ENCODE measurements at places on chromosomes 3 and 15.

DNA sequence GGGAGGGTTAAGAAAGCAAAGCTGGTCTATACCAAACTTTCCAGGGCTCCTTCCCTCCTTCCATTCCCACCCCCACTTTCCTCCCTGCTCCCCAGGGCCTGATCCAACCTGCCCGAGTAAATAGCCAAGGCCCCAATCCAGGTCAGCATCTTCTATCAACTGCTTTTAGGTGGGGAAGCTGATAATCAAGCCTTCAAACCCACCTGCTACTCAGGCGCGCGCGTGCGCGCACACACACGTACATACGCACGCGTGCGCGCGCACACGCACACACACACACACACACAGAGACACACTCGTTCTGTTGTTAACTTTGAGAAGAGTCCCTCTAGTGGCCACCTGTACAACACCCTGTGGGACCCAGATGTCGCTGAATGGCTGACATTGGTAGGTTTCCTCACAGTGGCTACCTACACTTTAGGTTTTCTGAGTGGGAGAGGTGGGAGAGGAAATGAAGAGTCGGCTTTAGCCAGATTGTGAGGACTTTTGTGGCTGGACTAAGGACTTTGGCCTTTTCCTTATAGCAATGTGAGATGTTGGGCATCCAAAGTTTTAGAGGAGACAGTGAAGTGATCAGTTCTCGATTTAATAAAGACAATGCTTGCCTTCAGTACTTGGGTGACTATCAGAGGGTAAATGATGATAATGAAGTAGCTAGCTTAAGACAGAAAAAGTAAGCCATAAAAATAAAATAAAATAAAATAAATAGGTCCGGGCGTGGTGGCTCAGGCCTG lies 179.9 kb upstream of the C2CD4B start:
- peak; percentile 70 for DNase-seq

DNA sequence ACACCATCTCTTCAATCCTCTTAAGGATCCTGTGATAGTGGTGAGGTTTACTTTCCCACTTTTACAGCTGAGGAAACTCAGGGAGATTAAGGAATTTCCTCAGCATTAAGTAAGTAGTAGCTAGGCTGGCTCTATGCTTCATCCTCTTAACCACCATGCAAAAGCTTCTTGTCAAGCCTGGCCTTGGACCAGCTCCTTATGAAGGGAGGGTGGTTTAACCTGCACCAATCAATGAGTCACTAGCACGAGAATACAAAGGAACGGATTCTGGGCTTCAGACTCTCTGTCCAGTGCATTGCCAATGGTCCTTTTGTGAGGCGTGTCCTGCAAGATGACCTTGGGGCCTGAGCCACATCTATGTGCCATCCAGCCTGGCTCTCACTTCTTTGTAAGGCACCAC lies 202.0 kb upstream of the CFAP20DC start:
- no peak for DNase-seq

DNA sequence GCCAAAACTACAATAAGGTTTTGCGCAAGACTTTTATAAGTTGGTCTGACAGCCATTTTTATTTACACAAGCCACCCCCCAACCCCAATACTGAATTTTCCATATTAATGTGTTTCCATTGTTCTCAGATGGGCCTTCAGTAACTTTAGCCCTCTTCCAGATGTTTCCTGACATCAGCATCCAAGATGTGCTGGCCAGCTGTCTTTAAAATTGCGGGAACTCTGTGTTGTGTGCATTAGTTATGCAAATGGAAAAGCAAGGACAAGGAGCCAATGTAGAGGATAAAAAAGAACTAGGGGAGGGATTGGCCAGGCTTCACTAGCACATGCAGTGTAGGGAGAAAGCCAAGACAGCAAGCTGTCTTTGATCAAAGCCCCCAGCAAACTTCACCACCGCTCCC lies 45.4 kb downstream of the COMMD2 start:
- DNase-seq, result no peak

GRCh38 chr3:50246517-50246954 lies 10.5 kb downstream of the GNAI2 start:
- DNase-seq, result no peak

DNA sequence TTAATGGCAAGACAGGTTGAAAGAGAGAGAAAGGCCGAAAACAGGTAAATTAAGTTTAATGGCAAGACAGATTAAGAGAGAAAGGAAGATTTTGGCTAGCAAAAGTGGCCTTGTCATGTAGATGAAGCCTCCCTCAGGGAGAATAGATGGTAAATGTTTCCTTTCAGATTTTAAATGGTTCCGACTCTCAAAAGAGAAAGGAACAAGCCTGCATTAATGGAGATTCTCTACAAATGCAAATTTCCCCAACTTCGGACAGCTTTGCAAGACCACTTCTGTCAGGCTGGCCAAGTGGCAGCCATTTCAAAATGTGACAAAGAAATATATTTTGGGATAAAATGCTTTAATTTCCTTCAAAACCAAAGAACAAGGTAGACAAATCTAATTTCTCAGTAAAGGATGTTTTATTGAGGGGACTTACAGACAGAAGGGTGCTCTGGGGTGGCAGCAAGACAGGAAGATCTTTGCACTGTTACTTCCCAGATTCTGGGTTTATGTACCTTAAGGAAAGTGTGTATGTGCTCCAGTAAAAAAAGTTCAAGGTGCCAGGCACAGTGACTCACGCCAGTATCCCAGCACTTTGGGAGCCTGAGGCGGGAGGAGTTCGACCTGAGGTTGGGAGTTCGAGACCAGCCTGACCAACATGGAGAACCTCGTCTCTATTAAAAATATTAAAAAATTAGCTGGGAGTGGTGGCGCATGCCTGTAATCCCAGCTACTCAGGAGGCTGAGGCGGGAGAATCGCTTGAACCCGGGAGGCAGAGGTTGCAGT lies 626.3 kb upstream of the NAALADL2 start:
- DNase-seq, result no peak
